Stimulated activated CD8-positive, alpha-beta memory T cell treated with anti-CD3 and anti-CD28 coated beads, Interleukin-2, amount 100 ng/mL, for 1 hour (primary cell): ENCODE measurements at places on chromosomes 11 and 22.

DNA sequence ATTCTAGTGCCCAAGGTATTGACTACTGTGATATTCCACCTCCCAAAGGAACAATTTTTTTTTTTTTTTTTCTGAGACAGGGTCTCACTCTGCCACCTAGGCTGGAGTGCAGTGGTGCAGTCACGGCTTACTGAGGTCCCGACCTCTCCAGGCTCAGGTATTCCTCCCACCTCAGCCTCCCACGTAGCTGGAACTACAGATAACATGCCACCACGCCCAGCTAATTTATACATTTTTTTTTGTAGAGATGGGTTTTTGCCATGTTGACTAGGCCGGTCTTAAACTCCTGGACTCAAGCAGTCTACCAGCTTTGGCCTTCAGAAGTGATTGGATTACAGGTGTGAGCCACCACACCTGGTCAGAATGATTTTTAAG lies 33.4 kb downstream of the MAML2 start:
- DNase-seq, result no peak

DNA sequence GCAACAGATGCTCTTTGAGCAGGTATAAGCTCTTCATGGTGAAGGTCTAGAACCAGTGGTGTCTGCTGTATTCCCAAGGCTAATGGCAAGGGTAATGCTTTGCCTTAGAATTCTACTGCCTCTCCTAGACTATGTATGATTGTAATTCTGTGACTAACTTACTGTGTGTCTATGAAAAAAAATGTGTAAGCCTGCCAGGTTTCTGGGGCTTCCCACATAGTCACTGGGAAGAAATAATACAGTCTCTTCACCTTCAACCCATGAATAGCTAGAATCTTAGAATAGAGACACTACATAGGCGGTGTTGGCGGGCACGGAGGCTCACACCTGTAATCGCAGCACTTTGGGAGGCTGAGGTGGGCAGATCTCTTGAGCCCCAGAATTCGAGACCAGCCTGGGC lies 84.1 kb downstream of the C11orf91 start:
- no peak for DNase-seq

GRCh38 chr22:44369293-44369661 lies 56.5 kb upstream of the SHISAL1 start:
- no peak for DNase-seq

- DNase-seq, result no peak
Observed at GRCh38 chr11:102604875-102605274, 20.3 kb downstream of the MMP20 start.

GRCh38 chr11:18522388-18522787 lies 4.4 kb downstream of the TSG101 start:
- no peak for DNase-seq

- no peak for DNase-seq
Observed at GRCh38 chr11:45344028-45344427, 57.9 kb upstream of the SYT13 start.

DNA sequence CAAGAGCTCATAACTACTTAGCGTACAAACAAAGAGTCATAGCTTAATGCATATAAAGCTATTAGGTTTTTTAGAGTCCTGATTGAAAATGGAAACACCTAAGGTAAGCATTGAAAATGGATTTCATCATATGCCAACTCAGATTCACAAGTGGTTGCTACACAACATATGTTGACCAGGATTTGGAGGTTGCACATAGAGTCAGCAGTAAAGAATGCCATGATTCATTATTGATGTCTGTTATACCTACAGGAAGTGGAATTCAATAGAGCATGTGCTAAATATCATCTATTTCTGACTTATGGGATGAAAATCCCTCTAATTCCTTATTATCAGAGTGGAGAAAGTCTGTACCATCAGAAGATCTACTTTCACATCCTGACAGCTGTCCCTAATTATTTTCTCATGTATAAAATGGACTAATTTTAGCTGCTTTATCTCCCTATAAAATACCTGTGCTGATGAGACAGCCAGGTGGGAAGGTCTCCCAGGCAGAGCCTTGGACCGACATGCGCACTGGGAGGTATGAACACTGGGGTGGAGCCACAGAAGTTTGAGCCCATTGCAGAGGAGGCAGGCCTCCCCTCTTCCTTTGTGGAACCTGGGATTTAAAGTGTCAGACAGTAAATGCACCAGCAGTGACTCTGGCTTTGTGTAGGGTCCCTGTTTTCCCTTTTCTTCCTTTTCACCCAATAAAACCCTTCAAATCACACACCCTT lies 204.2 kb downstream of the AASDHPPT start:
- DNase-seq, result no peak

DNA sequence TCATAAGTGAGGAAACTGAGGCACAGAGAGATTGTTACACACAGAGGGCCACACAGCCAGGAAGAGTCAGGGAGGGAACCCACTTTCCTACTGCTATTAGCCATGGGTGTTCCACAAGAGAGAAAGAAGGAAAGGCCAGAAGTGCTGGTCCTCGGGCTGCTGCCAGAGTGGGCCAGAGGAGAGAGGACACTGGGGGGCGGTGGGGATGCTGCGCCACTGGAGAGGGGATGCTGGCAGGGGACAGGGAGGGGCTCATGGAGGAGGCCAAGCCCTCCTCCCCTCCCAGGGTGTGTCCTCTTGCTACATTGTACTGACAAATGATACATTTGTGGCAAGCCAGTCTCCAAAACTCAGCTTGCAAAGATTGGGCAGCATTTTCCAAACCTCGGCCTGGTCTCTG lies 9.9 kb downstream of the IL10RA start:
- DNase-seq, result no peak
